ENCODE measurements at places on chromosomes 1 and 21.

GRCh38 chr1:234721476-234722269, 111.7 kb upstream of the IRF2BP2 start:
- DNase-seq = peak; percentile 73

DNA sequence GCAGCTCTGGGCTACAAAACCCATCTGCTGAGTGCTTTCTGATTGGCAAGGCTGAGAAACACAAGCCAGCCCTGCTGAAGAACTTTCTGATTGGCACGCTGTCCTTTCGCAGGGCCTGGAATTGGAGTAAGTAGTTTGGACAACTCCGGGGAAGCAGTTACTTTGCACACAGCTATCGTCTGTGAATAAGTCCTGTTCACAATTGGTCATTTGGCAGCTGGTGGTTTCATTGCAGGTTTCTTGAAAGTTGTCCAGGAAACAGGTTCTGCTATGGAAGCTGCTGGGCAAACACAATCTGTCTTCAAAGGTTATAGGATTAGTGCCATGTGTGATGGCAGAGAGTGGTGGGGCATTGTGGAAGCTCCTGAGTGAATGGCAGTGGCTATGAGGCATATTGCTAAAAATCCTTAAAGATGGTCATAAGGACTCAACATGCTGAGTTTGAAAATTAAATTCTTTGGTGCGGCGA, at the start of gene KRTAP27-1:
Gene KRTAP27-1 (minus strand): TSS at position 419 of the 469 bp plus-strand sequence. CDS start 26 bp downstream, at position 393.
- DNase-seq = no peak

GRCh38 chr1:151715726-151716404, 738 bp downstream of the CELF3 start:
- DNase-seq = no peak

DNA sequence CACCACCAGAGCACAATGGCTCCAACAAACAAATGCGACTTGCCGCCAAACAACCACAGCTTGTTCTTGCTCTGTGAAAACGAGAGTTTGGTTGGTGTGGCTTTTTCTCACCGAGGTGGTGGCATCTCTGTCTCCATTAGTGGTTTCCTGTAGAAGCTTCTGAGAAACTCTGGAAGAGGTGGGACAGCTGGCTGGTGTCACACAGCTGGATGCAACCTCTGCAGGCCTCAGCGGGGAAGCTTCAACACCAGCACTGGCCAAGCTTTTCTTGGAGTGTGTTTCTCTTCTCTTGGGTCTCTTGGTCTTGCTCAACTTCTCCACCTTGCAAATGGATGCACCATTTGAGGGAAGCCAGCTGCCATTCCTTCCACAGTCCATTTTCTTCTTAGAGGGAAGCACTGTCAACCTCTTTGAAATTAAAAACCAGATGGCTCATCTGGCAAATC, 124.8 kb downstream of the KCNN3 start:
- peak; percentile 43 for DNase-seq

- DNase-seq = no peak
Observed at GRCh38 chr1:65109487-65109886, 38.5 kb upstream of the AK4 start.

GRCh38 chr1:54853793-54854370, 33.1 kb downstream of the DHCR24 start:
- DNase-seq = no peak

GRCh38 chr1:39195166-39196111, 9.1 kb upstream of the MACF1 start:
- DNase-seq = no peak

DNA sequence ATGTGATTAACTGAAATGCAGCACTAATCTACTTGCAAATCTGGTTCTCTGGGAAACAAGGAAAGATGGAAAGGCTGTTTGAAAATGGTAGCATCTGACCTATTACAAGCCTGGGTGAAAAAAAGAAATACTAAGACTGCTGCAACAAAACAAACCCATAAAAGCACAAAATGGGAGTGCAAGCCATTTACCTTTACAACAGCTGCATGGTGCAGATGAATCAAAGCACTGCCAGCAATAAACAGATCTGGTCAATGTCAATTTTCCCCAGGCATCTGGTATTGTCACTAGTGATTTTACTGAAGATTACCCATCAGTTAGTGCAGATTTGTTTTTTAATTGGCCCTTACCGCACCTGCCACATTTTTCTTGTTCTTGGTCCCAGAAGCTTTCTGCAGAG, 1341.7 kb downstream of the PLA2G4A start:
- DNase-seq = no peak

GRCh38 chr1:158527190-158527815, 26.9 kb downstream of the OR6Y1 start:
- no peak for DNase-seq

GRCh38 chr1:201593200-201593921, 54.4 kb downstream of the NAV1 start:
- no peak for DNase-seq

DNA sequence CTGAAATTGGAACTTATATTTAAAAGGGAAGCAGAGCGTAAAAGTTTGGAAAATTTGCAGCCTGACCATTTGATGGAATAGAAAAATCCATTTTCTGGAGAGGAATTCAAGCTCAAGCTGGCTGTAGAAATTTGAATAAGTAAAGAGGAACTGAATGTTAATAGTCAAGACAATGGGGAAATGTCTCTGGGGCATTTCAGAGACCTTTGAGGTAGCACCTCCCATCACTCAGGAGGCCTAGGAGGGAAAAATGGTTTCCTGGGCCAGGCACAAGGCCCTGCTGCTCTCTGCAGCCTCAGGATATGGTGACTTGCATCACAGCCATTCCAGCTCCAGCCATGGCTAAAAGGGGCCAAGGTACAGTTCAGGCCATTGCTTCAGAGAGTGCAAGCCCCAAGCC, 17.6 kb upstream of the TSHB start:
- no peak for DNase-seq

- peak; percentile 85 for DNase-seq
Observed at GRCh38 chr1:3034728-3035562, 13.7 kb downstream of the ACTRT2 start.

- no peak for DNase-seq
Observed at GRCh38 chr21:32182449-32182848, 96.4 kb downstream of the MIS18A start.

DNA sequence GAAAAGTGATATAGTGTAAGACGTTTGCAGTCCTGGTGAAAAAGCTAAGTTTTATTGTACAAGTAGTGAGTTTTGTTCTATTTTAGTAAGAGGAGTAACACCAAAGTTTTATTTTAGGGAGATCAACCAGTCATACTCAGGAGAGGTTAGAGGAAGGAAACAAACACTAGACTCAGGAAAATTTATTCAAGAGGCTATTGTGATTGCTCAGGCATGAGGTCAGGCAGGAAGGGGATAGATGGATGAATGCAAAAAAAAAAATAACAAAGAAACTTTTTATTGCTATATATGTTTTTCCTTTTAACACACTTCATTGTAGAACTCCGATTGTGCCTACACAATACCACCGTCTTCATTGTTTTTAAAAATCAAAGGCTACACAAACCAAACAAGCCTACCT, 189.0 kb downstream of the LYPLAL1 start:
- no peak for DNase-seq

- DNase-seq = no peak
Observed at GRCh38 chr1:236345728-236346127, 48.4 kb upstream of the EDARADD start.

- no peak for DNase-seq
Observed at GRCh38 chr1:58346036-58346355, 200.5 kb downstream of the OMA1 start.

DNA sequence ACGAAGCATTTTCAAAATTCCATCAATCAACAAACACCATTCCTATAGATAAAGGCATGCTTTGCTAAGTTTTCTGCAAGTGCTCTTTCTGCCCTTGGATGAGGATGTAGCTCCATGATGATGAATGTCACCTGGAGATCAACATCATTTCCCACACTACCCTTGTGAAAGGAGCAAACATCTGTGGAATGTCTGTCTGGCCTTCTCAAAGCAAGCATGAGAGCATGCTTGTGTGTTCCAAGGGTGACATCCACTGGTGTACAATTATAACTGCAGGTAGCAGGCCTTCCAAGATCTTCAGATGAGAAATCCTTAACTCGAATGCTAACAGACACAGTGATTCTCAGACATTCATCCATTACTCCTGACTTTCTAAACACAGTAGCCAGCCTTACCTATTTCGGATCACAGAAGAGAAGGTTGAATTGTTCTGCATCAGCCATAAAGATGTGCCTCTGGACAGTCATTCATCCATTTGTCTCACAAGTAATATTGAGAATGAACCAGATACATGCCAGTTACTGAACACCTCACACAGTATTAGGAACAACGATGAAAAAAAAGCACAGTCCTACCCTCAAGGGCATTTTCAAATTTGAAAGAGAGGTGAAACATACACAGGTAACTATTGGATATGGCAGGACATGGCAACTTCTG, 162.4 kb downstream of the TPR start:
- DNase-seq = no peak

GRCh38 chr1:18580691-18581419, 49.8 kb upstream of the PAX7 start:
- no peak for DNase-seq

DNA sequence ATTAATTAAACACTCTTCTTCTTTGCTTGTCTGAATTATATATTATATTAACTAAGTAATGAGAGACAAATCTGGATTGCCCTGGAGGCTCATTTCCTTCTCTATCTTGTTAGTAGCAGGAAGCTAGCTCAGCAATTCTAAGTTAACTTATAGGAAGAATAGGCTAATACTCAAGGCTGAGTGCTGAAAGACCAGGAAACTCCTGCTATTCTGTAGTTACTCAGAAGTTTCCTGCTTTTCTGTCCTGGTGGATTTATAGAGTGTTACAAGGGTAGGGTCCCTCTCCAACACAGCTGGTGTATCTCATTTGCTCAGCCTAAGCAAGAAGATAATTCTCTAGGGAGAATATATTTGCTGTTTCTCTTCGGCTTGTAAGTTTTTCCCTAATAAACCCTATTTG, 29.2 kb downstream of the HSPA13 start:
- no peak for DNase-seq

DNA sequence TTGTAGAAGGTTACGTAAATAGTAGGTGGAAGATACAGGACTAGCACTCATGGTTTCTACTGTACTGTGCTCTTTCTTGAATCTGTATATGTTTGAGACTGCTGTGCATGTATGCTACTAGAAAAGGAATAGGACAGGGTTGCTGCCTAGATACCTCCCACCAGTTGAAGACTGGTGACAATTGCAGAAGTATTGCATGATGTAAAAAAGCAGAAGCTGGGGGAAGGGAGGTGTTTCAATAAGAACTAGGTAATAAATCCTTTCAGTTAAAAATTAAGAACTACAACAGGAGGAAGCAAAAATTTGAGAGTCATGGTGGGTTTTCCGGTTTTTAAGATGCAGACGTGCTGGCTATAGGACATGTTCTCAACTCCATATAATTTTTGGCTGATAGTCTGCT, 88.1 kb downstream of the CCDC30 start:
- DNase-seq = no peak

GRCh38 chr1:248821641-248822040, 4.1 kb downstream of the SH3BP5L start:
- no peak for DNase-seq

- no peak for DNase-seq
Observed at GRCh38 chr21:21291883-21292569, 293.8 kb downstream of the NCAM2 start.

DNA sequence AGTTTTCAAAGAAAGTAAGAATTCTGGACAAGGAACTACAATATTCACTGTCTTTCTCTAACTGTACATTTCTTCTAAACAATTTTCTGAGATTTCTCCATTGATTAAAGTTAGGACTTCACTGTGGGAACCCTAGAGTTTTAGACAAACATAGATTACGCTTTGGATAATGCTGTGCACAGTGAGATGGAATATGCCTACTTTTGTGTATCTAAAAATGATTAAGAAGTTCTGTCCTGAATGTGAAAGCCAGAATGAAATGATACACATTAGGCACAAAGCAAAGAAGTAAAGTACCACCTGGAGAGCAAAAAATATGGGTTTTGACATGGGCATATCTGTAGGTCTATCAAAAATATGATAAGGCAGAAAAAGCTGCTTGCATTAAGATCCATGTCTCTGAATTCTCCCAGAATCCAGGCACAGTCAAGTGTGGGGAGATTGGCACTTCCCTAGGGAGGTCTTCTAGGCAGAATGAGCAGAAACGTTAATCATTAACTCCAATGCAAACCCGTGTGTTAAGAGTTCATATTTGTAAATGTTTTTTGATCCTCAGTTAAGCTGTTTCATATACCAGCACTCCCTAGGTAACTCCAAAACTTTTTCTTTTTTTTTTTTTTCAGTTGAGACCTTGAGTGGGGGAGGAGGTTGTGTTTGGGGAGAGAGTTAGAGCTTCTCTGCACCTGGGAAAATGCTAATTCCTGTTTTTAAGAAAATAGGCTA, 467.1 kb downstream of the LMO4 start:
- DNase-seq = no peak

- peak; percentile 73 for DNase-seq
Observed at GRCh38 chr1:215637041-215637573, 70.0 kb downstream of the KCTD3 start.

GRCh38 chr1:170494369-170494768, 37.6 kb upstream of the GORAB start:
- no peak for DNase-seq

DNA sequence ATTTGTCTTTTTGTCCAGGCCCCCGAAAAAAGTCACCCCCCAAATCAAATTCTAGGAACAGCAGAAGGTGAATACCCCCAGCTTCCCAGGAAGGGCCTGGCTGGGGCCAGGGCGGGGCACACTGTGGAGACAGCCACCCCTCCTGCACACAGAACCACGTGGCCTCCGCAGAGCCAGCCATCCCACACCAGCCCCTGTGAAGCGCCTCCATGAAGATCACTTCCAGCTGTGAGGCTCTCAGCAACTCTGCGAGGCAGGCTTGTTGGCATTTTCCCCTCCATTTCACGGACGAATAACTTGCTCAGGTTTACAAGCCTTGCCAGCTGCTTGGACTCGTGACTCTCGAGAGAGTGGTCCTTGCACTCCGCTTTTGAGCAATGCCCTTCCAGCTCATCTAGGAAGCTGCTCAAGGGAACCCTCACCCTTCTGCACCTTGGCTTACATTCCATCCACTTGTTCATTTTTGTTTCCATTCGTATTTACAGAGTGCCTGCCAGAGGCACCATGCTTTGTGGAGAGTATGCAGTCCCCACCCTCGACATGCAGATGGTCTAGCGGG, 48.2 kb downstream of the SYT6 start:
- no peak for DNase-seq

DNA sequence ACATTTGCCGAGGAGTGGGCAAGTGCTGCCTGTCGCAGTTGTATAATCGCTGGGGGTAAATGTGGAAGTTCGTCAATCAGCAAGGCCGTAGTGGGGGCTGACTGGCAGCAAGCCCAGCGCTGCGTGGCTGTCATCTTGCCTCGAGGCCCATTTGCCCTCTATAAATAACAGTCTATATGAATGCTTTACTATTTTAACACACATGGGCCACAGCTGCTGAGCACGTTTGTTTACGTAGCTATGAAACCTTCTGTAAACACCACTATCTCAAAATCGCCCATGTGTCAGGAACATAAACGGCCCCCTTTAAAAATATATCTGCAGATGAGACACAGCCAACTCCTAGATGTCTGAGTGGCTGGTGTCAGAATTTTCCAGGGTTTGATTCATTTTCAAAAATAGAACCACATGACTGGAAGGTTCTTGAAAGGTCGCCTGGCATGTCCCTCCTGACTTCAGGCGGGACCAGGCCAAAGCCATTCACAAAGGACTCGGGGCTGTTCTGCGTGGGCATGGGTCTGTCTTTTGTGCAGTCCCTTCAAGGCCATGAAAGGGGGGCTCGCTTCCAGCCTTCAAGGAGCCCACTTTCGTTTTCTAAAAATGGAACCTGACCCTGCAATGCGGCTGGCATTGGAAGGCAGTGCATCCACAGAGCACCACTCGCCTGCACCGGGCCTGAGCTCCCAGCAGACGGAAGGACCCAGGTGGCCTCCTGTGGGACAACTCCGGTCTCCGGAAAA, 205.5 kb downstream of the KCNJ6 start:
- no peak for DNase-seq

- no peak for DNase-seq
Observed at GRCh38 chr21:31299291-31300147, 44.5 kb downstream of the TIAM1 start.
